NCI-H2081 treated with DMSO at 0.1 percent for 48 hours (cell line): ENCODE measurements at places on chromosomes 4 and X.
A peak's percentile ranks its signal among the peaks of the same experiment; 100 is the strongest.

DNA sequence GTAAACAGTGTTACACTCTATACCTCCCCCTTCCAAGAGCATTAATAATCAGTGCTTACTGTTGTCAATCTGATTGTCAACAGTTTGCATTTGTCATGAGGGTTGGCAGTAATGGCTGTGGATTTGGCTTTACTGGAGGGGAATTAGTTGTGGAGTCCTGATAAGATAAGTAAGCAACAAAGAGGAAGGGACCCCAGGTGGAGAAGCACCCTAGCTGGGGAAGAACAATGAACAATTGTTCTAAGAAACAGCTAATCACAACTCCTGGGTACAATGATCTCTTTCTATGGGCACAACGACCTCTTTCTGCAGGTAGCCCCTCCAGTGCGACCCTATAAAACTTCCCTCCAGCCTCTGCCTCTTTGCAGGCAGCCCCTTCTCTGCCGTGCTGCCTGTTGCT, 53.2 kb upstream of the CDKN2AIP start:
- DNase-seq = no peak

DNA sequence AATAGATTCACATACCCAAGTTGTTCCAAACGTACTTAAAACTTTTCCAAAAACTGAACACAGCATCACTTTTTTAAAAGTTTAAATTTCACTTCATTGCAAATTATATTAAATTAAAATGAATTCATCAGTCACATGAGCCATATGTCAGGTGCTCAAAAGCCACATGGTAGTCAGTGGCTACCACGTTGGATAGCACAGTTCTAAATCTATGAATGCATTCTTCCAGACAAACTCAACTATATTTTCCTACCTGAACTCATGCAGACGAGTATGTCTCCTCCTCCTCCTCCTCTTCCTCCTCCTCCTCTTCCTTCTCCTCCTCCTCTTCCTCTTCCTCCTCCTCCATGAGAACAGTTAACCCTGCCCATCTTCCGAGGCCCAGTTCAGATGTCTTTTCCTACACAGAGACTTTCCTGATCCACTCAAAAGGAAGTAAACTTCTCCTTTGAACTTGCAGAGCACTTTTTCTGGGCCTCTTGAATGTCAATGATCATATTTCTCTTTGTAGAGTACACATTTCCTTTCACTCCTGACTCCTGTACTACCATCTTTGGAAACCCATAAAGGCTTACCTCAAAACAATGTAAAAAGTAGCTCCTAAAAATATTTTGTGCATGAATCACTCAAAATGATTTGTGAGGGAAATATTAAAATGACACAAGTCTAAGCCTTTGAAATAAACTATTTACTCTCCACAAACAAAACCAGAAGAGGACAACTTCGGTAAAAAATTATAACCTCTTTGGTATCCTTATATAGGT, 172.6 kb downstream of the AMELX start:
- no peak for DNase-seq

DNA sequence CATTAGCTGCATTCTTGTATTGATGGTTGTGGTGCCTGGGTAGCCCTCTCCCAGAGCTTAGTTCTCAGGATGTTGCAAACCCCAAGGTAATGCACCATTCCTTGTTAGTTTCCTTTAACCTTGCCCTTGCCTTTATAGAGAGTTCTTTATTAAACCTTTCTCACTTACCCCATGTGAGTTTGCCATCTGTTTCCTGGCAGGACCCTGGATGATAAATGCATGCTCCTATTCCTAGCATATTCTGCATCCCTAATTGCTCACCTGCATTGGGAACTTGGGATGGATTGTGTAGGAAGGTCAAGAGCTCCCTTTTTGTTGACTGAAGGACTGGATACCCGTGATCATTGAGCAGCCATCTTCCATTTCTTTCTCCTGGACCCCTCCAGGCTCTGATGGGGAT, 59.9 kb upstream of the AP1S2 start:
- DNase-seq = no peak

DNA sequence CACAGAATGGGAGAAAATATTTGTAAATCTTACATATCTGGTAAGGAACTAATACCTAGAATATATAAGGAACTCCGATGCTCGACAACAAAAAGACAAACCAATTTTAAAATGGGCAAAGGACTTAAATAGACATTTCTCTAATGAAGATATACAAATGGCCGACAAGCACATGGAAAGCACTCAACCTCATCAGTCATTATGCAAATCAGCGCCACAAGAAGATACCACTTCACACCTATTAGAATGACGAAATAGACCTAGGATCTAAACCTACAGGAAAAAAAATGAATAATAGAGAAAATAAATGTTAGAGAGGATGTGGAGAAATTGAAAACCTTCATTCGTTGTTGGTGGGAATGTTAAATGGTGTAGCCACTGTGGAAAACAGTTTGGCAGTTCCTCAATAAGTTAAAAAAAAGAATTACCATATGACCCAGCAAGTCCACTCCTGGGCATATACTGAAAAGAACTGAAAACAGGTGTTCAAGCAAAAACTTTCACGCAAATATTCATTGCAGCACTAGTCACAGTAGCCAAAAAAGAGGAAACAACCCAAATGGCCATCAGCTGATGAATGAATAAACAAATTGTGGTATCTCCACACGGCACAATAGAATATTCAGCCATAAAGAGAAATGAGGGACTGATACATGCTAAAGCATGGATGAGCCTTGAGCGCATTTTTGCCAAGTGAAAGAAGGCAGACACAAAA, 57.3 kb upstream of the WDR19 start:
- no peak for DNase-seq

DNA sequence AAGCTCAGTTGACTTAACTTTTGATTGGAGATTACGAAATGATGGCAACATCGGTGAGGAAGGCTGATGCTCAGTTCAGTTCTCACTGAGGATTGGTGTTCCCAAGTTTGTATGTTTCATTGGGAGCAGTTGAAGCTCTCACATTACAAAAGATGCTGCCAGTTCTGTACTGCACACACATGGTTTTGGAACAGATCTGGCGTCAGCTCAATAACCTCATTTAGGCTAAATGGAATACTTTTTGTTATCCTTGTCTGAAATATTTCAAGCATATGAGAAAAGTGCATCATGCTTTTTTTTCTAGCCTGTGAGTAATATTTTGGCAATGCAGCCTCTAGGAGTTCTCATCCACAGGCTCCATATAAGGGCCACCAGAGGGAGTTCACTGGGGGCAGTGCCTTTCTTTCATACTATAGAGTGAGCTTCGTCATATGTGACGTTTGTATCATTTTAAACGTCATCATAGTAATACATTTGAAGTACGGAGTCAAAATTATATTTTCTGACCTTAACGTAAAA, 4.1 kb downstream of the ENPEP start:
- DNase-seq = no peak

GRCh38 chr4:183399616-183400015, 44.8 kb upstream of the CDKN2AIP start:
- DNase-seq = no peak

GRCh38 chr4:151043803-151044515, 28.9 kb upstream of the LRBA start:
- no peak for DNase-seq

DNA sequence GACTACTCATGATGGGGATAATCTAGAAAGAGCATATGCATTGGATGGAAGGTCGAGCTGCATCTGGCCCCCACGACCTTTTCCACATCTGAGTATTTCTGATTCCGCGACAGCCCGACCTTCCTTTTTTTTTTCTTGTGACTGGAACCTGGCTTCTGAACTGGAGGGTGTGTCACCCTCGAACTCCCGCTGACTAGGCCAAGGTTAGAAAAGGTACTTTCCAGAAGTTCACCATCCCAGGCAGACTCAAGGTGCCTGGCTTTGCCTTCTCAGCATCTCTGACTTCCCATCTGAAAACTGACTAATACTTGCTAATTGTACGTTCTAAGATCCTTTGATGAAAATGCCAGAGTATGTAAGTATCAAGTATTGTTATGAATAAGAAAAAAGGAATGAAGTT, 49.3 kb upstream of the CD40LG start:
- DNase-seq = no peak

- DNase-seq = no peak
These were observed 14.9 kb upstream of the CYTL1 start for GRCh38 chr4:5034206-5034605.

DNA sequence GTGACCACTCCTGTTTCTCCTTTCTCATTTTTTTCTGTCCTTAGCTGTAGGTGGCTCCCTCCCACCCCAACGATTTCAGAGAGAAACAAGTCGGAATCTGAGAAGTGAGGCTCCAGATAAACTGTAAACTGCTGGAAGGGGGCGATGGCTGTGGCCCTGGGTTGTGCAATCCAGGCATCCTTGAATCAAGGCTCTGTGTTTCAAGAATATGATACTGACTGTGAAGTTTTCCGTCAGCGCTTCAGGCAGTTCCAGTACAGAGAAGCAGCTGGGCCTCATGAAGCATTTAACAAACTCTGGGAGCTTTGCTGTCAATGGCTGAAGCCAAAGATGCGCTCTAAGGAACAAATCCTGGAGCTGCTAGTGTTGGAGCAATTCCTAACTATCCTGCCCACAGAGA, 37.7 kb downstream of the ETDC start:
- no peak for DNase-seq

GRCh38 chr4:157824021-157824420, 348.8 kb downstream of the GASK1B start:
- DNase-seq = no peak

GRCh38 chrX:42739741-42740140, 38.2 kb downstream of the PPP1R2C start:
- DNase-seq = no peak

GRCh38 chr4:161403781-161404180, 760.0 kb downstream of the FSTL5 start:
- DNase-seq = no peak

DNA sequence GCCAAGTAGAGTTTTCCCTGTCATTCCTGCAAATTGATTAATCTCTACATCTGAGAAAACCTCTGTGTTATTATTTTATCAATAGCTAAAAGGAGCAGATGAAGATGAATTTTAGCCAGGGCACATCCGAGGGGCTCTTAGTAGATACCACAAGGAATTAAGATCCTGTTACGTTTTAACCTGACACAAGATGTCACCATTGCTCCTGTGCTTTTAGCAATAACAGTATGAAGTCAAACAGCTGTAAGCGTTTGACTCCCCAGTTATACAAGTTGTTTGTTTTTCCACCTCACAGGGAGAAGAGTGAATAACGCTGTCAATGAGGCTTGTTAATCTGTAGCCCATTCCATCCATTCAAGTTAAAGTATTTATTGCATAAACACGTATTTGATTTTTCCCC, 76.0 kb upstream of the AP1S2 start:
- no peak for DNase-seq

- DNase-seq = peak; percentile 53
These were observed 167.3 kb downstream of the SLIT2 start for GRCh38 chr4:20418861-20419451.

GRCh38 chrX:114071412-114071811, 512.5 kb upstream of the HTR2C start:
- DNase-seq = no peak

DNA sequence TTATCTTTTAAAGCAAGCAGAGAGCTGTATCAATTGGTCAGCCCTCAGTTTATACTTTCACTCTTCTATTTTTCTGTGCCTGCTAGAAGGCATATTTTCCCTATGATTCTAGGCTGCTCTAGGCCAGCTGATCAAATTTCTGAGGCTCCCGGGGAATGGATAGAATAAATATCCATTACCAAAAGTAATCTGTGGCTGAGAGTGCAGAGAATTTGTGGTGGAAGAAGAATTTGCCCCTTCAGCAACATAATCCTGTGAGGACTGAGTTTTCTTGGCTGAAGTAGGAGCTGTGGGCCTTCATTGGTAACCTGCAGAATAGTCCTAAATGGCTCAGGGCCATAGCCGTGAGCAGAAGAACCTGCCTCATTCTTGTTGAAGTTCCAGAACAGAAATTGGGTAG, 314.6 kb upstream of the CASK start:
- DNase-seq = no peak

DNA sequence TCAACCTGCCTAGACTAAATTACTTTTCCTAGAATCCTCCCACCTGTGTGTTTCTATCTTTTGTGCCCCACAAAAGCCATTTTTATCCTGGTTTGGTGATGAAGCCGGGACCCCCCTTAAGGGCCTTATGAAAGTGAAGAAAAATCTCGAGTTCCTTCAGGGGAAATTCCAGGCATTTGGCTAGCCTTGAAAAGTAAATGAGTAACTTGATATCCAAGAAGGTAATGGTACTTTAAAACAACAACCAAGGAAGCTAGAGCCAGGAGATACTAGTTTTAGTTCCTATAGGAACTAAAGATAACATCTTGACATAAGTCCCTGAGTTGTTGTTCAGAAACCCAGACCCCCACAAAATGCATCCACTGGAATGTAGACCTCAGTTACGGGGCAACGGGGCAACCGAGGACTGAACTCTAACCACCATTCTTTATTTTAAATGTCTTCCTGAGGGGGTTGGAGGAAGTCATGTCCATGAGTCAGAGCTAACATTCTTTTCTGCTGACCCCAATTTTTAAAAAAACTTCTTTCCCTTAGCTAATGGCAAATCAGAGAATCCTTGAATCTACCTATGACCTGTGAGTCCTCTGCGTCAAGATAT, 73.9 kb downstream of the VCX3A start:
- no peak for DNase-seq

DNA sequence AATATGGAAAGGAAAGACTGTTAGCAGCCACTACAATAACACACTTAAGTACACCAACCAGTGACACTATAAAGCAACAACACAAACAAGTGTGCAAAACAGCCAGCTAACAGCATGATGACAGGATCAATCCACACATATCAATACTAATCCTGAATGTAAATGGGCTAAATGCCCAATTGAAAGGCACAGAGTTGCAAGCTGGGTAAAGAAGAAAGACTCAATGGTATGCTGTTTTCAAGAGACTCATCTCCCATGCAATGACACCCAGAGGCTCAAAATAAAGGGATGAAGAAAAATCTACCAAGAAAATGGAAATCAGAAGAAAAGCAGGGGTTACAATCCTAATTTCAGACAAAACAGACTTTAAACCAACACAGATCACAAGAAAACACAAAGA, 94.2 kb upstream of the ENPEP start:
- DNase-seq = no peak

- DNase-seq = no peak
These were observed 45.4 kb downstream of the FGFRL1 start for GRCh38 chr4:1056671-1057402.

DNA sequence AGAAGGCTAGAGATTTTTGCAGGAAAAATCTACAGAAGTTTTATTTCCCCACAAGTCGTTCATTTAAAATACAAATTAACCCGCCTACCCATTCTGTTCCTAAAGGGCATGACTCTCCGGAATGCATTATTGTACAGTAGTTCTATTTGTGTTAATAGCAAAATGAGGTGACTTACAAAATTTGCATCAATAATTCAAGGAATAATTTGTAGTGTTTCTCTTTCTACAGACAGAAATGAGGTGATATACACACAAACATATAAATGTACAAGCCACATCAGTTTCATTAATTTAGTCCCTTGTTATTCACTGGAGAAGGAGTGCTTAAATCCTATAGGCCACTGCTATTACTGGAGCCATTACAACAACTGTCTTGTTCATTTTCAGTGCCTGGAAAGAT, 501.3 kb upstream of the DIAPH2 start:
- DNase-seq = no peak

DNA sequence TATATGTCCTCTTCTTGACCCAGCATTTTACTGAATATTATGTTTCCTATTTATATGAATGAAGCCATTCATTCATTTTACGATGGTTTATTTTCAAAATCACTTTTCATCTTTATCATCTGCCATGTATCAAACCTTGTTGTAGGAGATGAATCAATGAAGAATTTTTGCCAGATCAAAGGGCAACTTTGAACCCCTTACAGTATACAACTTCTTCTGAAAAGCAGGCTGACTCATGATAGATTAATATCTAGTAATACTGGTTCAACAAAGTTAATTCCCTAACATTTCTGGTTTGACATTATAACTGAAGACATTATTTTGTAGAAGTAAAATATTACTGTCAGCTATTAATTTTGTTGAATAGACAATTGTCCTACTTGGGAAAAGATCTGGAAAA, 226.0 kb downstream of the RPA4 start:
- no peak for DNase-seq
